ENCODE measurements at places on chromosomes 1 and 21. TPM values are rescaled to one million over a fixed set of nuclear protein-coding genes. Genes with fewer than 3 reads are reported as not detected.

The NR5A2 gene
- 1.7 TPM for total RNA-seq

The RNU1-4 gene
- total RNA-seq = 9,391 TPM

The GCSAML gene
- total RNA-seq = 0.24 TPM

The NPHP4 gene
- total RNA-seq = 4.3 TPM

The THEMIS2 gene
- 9.4 TPM for total RNA-seq

GRCh38 chr1:29547300-29547699, 311.0 kb downstream of the PTPRU start:
- no peak for DNase-seq

DNA sequence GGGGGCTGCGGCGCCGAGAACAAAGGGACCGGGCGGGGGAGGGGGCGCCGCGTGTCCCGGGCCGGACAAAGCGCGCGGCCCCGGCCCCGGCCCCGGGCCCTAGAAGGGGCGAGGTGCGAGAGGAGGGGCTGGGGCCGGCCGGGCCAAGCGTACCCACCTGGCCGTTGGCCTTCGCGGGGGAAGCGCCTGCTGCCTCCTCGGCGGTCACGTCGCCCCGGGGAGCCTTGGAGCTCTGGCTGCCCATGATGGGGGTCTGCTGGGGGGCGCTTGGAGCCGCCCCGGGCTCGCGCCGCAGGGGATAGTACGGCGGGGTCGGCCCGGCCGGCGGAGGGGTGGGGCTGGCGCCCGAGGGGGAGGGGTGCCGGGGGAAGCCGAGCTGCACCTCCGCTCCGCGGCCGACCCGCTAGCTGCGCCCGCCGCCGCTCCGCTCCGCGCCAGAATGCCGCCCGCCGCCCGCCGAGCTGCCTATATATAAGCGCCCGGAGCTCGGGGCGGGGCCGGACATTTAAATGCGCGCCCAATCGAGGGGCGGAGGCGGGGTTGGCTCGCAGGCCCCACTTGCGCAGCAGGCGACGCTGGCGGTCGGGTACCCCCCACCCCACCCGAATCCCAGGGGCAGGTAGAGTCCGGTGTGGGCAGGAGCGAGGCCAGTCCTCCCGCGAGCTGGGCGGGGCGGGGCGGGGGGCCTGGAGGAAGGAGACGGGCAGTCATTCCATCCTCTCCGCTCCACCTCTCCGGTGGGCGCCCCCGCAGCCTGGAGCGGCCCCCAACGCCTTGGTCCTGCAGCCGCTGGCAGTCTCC, at the start of gene MARCKSL1:
Gene MARCKSL1 (minus strand): TSS at position 444 of the 801 bp plus-strand sequence. CDS start 200 bp downstream, at position 244.
- peak; percentile 93 for DNase-seq

DNA sequence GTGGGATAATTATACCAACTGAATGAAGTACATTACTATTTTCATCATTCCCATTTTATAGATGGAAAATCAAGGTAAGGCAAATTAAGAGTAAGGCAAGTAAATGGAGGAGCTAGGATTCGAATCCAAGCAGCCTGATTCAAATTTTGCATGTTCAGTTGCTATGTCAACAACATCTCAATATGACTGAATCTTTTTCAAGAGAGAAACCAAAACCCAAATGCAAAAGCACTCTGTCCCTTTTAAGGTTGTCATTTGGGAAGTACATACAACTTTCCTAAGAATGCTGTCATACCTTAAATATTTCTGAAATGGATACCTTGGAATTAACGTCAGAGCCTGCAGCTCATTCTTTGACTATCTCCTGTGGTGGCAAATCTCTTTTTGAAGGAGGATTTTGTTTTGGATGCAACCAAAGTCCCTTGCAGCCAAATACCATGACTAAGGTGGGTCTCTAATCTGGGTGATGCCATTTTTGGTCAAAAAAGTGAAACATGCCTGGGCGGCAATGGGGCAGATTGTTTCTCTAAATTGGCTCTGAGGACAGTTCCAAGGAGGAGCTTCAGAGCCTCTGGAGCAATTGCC, 25.4 kb downstream of the ADAMTS1 start:
- no peak for DNase-seq

DNA sequence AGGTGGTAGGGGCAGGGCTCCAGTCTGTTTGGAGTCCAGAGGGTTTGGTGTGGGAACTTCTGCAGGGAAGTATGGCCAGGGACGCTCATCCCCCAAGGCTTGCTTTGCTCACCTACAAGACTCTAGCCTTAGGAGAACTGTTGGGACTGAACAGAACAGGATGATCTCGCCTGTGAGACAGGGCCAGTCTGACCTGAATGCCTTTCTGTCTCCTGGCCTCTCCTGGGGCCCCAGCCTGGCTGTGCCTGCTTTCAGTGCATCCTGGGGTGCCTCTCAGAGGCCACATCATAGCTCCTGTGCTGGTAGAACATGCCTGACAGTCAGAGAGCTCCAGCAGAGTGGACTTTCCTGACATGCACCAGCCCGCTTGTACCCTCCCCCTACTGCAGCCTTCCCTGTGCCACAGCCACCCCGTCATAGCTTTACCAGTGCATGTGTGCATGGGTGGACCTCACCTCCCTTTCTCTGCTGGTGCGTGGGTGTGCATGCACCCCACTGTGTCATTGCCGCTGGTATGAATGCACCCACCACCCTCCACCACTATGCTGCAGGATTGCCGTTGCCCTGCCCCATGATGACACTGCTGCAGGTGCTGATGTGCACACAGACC, 165.8 kb downstream of the GIPC2 start:
- no peak for DNase-seq

- no peak for DNase-seq
Observed at GRCh38 chr1:65297706-65298105, 11.6 kb upstream of the DNAJC6 start.

- DNase-seq = no peak
Observed at GRCh38 chr21:30271611-30272010, 11.1 kb downstream of the KRTAP24-1 start.

- peak; percentile 42 for DNase-seq
Observed at GRCh38 chr1:221148660-221149059, 269.4 kb downstream of the HLX start.

- no peak for DNase-seq
Observed at GRCh38 chr1:43007377-43008114, 48.9 kb upstream of the SLC2A1 start.

- DNase-seq = no peak
Observed at GRCh38 chr1:23995431-23995837, 15.3 kb upstream of the SRSF10 start.

DNA sequence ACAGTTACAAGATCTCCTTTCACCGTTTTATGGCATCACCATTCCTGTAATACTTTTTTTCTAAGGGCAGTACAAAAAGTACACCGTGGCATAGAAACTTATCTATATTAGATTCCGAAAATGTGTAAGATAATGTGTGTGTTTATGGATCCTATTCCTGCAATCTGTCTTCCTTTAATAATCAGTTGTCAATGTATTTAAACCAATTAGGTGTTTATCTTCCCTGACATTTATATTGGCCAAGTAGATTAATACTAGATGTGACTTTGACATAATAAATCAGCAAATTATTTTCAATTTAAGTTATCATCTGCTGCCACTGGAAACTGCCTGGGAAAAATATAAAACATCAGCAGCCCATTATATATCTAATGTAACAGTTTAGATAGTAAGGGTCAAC, 770.3 kb upstream of the ADGRL2 start:
- no peak for DNase-seq

- DNase-seq = peak; percentile 74
Observed at GRCh38 chr1:167601442-167602383, 28.3 kb upstream of the RCSD1 start.

- DNase-seq = no peak
Observed at GRCh38 chr1:184895086-184895485, 79.2 kb downstream of the NIBAN1 start.

DNA sequence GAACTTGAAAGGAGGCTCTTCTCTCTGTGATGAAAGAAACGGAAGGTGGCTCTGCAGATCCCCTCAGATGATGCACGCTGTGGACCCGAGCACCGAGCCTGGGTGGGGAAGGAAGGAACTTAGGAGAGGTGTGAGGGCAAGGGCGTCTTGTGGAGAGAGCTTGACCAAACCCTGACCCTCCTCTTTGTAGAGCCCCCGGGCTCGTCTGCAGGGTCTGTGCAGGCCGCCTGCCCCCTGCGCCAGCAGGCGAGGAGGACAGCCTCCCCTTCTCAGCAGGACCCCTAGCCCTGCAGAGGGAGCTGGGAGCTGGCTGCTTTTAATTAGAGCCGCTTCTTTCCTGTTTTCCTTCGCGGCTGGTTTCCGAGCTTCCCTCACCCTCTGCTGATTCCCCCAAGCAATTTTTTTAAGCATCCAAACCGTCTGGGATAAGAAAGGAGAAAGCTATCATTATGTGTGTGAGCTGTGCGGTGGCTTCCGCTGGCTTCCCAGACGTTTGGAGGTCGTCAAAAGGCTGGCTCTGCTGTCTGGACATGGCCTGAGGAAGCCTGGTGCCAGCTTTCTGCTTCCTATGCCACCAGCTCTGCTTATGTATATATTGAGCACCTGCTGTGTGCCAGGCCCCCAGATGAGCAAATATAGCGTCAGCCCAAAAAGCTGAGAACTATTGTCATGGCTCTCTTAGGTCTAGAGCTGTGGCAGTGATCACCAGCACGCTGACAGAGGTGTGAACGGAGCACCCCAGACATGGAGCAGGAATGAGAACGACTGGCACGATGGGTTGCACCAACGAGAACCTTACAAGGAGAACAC, 160.2 kb upstream of the IRF2BP2 start:
- no peak for DNase-seq

DNA sequence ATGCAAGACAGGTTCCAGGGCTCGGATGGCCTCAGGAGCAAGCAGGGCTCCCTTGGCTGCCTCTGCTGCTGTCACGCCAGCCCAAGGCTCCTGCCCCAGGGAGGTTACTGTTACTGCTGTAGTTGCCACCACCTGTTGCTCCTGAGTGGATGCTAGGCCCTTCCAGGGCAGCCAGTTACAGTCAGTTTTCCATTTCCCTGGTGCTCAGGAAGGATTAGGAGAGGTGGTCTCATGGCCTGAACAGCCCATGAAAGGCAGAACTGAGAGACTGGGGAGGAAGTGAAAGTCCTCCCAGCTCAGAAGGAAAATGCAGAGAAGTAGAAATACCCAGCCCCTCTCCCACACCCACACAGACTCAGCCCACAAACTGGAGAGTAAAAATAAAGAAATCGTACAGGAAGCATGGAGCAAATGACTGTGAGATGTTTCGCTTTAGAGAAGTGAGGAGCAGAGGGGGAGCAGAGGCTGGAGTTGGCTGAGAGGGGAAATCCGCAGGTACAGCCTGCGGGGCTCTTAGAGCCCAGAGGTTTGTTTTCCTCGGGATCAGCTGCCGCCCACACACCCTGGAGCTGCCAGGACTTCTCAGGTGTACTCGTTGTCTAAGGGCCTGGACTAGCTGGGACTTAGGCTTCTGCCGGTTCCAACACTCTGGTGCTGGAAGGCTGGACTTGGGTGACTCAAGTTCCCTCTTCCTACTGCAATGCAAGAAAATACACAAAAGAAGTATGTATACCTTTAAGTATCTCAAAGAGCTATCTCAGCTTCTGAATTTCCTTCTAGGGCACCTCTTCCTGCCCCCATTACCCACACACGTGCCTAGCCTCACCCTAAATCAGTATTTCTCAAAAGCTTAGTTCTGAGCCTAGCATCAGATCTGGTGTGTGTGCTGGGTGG, 2.3 kb downstream of the IL6R start:
- no peak for DNase-seq

DNA sequence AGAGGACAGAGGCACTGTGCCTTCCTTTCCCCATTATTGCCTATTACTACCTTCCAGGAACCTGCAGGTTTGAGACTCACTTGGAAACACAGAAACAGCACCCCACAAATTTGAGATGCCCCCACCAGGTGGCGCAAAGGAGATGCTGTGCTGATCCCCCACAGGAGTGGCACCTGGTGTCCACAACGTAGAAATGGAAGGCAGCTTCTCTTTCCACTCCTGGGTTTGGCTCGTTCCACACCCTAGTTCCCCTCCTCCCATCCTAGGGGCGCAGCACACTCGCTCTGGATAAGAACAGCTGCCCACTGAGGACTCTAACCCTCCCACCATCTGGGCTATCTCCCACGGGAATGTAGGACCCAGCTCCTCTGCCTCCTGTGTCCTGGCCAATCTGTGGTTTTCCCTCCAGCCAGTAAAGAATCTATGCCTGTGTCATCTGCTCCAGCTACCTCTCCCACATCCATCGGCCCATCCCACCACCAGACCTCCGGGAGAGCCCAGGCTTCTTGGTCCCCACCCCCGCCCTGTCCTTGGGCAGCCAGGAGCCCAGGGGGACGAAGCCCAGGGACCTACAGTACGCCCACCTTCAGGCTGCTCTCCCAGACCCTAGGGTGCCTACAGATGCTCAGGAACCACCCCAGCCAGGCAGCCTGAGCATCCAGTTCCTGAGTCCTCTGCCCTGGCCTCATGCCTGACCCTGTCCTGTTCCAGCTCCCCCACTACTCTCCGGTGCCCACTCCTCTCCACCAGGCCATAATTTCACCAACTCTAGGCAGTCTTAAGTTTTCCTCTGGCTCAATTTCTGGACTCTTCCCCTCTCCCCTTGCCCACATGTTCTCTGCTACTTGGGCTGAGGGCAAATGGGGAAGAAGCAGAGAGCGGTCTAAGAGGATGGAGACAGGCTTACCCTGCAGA, 549 bp downstream of the THBS3 start:
- DNase-seq = peak; percentile 91

- DNase-seq = no peak
Observed at GRCh38 chr1:204287466-204287891, 72.2 kb downstream of the PLEKHA6 start.

- no peak for DNase-seq
Observed at GRCh38 chr1:43134068-43134467, 38.0 kb downstream of the EBNA1BP2 start.

DNA sequence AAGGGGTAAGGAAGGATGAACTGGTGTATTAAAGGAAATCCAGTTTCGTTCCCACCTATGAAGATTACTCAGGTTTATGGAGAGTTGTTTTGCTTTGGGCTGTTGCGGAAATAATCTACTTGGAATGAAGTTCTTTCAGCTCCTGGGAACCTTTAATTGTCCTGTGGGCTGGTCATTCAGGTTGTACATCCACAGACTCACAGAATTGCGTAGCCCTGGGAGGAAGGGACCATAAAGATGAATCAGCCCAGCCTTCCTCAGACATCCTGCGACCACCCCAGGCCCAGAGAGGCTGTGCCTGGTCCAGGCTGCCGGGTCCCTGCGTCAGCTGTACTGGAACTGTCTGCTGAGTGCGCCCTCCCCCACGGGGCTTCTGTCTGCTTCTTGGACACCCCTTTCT, 72.7 kb downstream of the GALNT2 start:
- DNase-seq = no peak

DNA sequence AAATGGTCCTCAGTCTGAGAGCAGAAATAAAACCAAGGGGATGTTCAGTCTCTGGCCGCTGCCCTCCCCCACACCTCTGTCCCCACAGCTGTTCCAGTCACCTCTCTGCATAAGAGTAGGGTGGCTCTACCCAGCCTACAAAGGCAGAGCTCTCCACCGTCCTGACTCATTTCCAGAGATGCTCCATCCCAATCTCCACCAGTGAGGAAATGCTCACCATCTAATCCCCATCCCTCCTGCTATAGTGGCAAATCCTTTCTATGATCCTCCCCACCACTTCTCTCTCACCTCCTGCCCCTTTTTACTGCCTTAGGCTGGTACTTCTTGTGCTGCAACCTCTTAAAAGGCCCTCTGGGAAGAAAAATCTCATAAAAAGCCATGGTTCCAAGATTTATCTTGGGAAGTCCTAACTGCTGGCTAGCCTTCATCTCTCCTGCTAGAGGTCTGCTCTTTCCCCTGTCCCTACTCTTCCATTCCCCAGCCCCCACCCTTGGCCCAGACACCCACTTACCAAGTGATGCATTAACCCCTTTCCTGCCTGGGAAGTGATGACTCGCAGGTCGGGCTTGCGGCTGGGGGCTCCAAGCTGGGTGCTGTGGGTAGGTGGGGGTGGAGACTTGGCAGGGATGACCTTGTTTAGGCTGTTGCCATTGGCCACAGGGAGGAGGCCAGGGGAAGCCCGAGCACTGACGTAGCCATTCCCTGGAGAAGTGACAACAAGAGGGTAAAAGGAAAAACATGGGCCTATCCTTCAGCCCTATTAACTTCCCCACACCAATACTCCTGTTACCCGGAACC, 23.9 kb downstream of the MEF2D start:
- no peak for DNase-seq

Measured in Right ventricle myocardium superior (tissue), 1 donor.